ENCODE measurements at places on chromosomes 5 and 9.

DNA sequence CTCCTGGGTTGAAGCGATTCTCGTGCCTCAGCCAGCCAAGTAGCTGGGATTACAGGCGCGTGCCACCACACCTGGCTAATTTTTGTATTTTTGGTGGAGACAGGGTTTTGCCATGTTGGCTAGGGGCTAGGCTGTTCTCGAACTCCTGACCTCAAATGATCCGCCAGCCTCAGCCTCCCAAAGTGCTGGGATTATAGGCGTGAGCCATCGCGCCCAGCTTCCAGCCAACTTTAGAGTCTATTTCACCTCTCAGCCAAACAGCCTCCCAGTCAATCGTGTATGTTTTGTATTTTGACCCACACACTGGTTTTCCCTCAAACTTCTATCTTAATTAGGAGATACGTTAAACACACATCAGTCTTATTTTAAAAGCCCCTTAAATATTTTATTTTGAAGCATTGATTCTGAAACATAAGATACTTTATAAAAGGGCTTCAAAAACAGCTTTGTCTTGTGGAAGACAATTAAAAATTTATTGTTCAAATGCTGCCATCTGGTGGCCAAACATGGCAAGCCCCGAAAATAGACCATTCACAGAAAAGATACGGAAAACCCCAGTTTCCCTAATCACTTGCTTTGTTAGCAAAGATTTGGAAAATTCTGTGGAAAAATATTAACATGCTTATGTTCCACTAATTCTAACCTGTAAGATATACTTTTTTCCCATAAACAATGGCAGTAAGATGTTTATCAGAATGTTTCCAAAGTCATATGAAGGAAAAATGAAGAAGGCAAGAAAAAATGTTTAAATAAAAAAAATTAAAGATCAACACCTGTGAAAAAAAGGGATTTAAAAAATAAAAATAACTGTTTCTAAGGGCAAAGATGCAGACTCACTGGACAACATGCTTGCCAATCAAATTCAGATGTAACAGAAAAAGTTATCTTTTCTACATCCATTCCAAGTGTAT, 33.1 kb downstream of the APTX start:
- 0 out of 2 replicates have a peak, but pooled peaks cover 1% of the 10 kb centered on the region for H3K4me1 ChIP-seq
- no peak overlapping the region for H3K27ac ChIP-seq
- peaks cover 1% of the 10 kb centered on the region for H3K36me3 ChIP-seq

- H3K4me1 ChIP-seq = peaks cover 10% of the 10 kb centered on the region
- DNase-seq = no peak
- peak overlapping the region; percentile 81 for H3K4me3 ChIP-seq
- H3K27ac ChIP-seq = no peak overlapping the region
Measured at GRCh38 chr9:38066914-38067858, 1.8 kb downstream of the SHB start.

- H3K27ac ChIP-seq = no peak overlapping the region
- peaks cover 11% of the 10 kb centered on the region for H3K4me1 ChIP-seq
- DNase-seq = no peak
- H3K27me3 ChIP-seq = no peaks in the 10 kb centered on the region
Measured at GRCh38 chr5:107570181-107570580, 100.6 kb downstream of the EFNA5 start.

GRCh38 chr9:128072144-128073021, 4.4 kb downstream of the SLC25A25 start:
- H3K27ac ChIP-seq = no peak overlapping the region
- H3K4me3 ChIP-seq = no peak overlapping the region
- H3K27me3 ChIP-seq = no peaks in the 10 kb centered on the region
- no peak for DNase-seq
- no peaks in the 10 kb centered on the region for H3K4me1 ChIP-seq
- H3K36me3 ChIP-seq = no peaks in the 10 kb centered on the region

GRCh38 chr9:17531642-17532254, 47.1 kb upstream of the SH3GL2 start:
- no peak overlapping the region for H3K27ac ChIP-seq
- DNase-seq = no peak
- H3K27me3 ChIP-seq = no peaks in the 10 kb centered on the region

DNA sequence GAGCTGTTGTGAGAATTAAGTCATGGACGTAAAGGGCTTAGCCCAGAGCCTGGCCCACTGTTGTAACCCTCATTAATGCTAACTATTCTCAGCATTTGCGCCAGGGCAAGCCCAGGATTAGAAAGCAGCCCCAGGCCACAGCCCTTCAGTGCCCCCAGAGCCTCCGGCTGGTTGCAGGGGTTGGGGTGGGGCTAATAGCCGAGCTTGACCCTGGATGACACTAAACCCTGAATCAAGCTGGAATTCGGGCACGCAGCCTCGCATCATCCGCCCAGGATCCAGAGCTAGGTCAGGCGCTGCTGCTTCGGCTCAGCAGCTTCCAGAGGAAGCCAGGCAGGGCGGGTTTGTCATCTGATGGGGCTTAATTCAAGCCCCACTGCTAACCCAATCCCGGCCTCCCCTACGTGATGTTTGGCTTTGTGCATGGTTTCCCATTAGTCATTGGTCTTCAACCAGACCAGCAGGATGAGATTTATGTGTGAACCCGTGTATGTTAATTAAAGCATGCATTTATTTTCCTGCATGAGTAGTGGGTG, 1.2 kb upstream of the MEGF9 start:
- peaks cover 11% of the 10 kb centered on the region for H3K27me3 ChIP-seq
- H3K4me3 ChIP-seq = no peak overlapping the region
- H3K36me3 ChIP-seq = no peaks in the 10 kb centered on the region
- no peaks in the 10 kb centered on the region for H3K4me1 ChIP-seq
- no peak overlapping the region for H3K27ac ChIP-seq

- DNase-seq = no peak
- H3K36me3 ChIP-seq = no peaks in the 10 kb centered on the region
- no peaks in the 10 kb centered on the region for H3K27me3 ChIP-seq
- peaks cover 5% of the 10 kb centered on the region for H3K4me1 ChIP-seq
- no peak overlapping the region for H3K27ac ChIP-seq
Measured at GRCh38 chr5:1720396-1721110, 79.1 kb downstream of the MRPL36 start.

GRCh38 chr9:114363424-114363823, 24.4 kb downstream of the AKNA start:
- no peaks in the 10 kb centered on the region for H3K4me1 ChIP-seq
- H3K4me3 ChIP-seq = no peak overlapping the region
- no peak overlapping the region for H3K27ac ChIP-seq
- H3K36me3 ChIP-seq = peaks cover 20% of the 10 kb centered on the region
- no peaks in the 10 kb centered on the region for H3K27me3 ChIP-seq

- H3K27me3 ChIP-seq = no peaks in the 10 kb centered on the region
- H3K36me3 ChIP-seq = no peaks in the 10 kb centered on the region
- no peak overlapping the region for H3K4me3 ChIP-seq
- no peaks in the 10 kb centered on the region for H3K4me1 ChIP-seq
- no peak overlapping the region for H3K27ac ChIP-seq
Measured at GRCh38 chr5:6768590-6769230, 55.5 kb downstream of the TENT4A start.

DNA sequence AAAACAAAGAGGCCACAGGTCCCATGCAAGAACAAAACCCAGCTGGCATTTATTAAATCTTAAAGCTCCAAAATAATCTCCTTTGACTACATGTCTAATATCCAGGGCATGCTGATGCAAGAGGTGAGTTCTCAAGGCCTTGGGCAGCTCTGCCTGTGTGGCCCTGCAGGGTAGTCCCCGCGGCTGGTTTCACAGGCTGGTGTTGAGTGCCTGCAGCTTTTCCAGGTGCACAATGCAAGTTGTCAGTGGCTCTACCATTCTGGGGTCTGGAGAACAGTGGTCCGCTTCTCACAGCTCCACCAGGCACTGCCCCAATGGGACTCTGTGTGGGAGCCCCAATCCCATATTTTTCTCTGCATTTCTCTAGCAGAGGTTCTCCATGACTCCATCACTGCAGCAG, 54.4 kb upstream of the HCN1 start:
- DNase-seq = no peak
- no peaks in the 10 kb centered on the region for H3K4me1 ChIP-seq
- H3K27ac ChIP-seq = no peak overlapping the region
- no peaks in the 10 kb centered on the region for H3K27me3 ChIP-seq
- H3K36me3 ChIP-seq = no peaks in the 10 kb centered on the region
- no peak overlapping the region for H3K4me3 ChIP-seq

GRCh38 chr5:128774605-128775004, 190.7 kb upstream of the SLC27A6 start:
- H3K27me3 ChIP-seq = no peaks in the 10 kb centered on the region
- H3K27ac ChIP-seq = no peak overlapping the region
- no peak overlapping the region for H3K4me3 ChIP-seq
- H3K4me1 ChIP-seq = no peaks in the 10 kb centered on the region

DNA sequence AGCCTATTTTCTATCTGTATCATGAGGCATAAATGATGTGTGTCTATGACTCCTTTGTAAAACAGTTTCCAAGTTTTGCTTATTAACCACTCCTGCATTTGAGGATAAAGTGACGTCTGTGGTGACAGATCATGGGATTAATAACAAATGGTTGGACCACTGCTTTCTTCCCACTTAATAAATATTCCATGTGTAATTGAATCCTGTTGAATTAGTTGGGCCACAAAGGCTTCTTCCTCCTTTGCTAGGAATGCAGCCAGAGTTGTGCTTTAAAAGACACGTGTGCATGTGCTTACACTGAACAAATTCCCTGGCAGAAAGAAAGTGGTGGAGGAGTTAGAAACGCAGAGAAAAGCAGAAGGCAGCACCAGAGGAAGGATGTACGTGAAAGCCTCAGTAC, 150.2 kb downstream of the ACTBL2 start:
- H3K4me1 ChIP-seq = no peaks in the 10 kb centered on the region
- DNase-seq = no peak
- no peaks in the 10 kb centered on the region for H3K36me3 ChIP-seq

- H3K27ac ChIP-seq = no peak overlapping the region
- DNase-seq = no peak
- no peaks in the 10 kb centered on the region for H3K36me3 ChIP-seq
- no peak overlapping the region for H3K4me3 ChIP-seq
- no peaks in the 10 kb centered on the region for H3K4me1 ChIP-seq
Measured at GRCh38 chr9:115672477-115673316, 480.9 kb upstream of the PAPPA start.
